ENCODE measurements at places on chromosomes 1 and 21.

GRCh38 chr1:198635964-198636363 is 2.9 kb upstream of the PTPRC start:
- no peak for DNase-seq

GRCh38 chr1:51814513-51814912 is 64.0 kb downstream of the NRDC start:
- no peak for DNase-seq

GRCh38 chr1:199404191-199404590 is 623.3 kb upstream of the NR5A2 start:
- no peak for DNase-seq

GRCh38 chr1:89815611-89816010 is 5.2 kb upstream of the LRRC8D start:
- no peak for DNase-seq

DNA sequence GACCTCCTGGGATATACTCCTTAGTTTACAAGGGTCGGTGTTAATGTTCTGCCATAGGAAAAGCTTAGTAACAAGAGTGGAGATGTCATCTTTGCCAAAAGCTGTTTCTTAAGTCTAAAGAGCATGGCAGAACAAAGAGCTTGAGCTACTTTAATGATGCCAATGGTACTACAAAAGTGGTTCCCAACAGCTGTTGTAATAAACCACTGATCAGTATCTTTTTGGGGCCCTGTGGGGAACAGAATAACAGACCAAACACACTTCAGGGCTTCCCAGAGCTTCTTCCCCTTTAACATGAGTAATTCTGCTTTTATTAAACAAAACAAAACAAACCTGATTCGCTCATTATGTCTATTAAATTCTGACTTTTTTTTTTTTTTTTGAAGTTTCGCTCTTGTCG is 116.3 kb downstream of the NCAM2 start:
- DNase-seq = no peak

GRCh38 chr1:168794057-168794456 is 65.1 kb upstream of the DPT start:
- DNase-seq = no peak

- DNase-seq = no peak
These were observed 159.5 kb upstream of the KAZN start for GRCh38 chr1:14439015-14439414.

DNA sequence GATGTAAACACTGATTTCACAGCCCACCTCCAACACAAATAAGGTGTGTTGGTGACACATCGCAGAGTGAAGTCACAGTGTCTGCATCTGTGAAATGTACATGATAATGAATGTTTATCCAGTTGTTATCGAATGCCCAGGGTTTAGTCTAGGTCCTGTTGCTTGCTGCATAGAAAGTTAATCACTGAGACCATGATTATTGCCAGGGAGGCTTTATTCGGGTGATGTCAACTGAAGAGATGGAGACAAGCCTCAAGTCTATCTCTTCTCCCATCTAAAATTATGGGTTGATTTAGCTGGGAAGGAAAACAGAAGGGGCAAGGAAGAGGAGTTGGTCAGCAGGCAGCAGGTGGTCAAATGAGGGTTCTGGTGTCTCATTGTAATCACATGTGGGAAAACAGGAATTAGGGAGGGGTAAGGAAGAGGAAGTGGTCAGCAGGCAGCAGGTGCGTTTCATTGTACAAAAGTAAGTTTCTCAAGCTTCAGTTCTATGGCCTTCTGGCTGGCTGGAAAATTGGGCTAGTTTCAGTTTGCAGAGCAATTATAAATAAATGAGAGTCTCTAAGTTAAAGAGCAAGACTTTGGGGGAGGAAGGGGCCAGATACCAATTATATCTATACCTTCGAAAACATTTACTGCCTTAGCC is 146.3 kb upstream of the DNAH14 start:
- DNase-seq = peak; percentile 18

- no peak for DNase-seq
These were observed 79.6 kb downstream of the MAP3K21 start for GRCh38 chr1:233406994-233407631.

DNA sequence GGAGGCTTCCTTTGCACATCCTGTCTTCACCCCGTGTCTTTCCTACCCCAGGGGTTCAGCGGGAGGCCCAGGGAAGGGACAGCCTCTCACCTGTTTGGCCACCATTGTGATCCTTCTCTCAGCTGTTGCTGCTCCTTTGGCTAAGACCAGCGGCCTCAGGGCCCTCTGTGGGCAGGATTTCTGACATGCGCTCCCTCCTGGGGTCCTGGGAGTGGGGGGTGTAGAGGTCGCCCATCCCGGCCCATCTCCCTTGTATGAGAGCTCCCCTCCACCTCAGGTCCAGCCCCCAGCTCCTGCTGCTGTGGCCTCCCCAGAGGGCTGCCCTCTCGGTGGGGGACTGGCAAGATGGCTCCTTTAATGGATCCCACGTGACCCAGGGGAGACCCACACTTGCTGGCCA is 120.5 kb downstream of the PRDM2 start:
- DNase-seq = no peak

DNA sequence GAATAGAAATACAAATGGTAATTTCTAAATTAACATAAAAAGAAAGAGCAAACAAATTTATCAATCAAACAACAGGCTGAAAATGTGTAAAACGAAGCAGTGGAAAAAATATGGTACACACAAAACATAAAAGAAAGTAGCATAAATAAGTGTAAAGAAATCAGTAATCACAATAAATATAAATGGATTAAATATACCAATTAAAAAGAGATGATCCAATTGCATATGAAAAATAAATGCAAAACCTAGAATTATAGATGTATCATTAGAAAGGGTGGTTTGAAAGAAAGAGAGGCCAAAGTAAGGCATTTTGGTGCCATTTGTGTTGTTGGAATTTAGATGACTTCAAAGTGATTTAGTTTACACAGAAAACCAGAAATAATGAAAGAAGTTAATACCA is 202.2 kb downstream of the PTBP2 start:
- DNase-seq = no peak
